HuH-7.5 (cell line): ENCODE measurements at places on chromosomes 7 and 10.

- peak; percentile 63 for DNase-seq
Observed at GRCh38 chr10:79347226-79347893, at the start of gene PPIF. PPIF (plus strand) TSS chr10:79347469; CDS start chr10:79347549, 80 bp downstream.

DNA sequence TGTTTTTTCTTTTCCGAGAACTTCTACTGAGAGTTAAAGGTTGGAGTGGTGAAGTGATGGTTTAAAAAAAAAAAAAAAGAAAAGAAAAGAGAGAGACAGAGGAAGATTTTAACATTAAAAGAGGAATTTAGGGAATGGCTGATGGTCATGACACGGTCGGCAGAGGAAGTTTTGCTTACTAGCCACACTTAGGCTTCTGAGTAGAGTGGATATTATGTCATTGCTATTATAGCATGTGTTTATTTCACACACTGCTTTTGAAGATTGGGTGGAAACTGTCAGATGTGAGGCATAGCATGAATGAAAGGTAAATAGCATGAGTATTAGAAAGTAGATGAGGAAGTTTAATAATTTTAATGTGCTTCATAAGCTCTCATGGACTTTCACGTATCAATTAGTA is 2.5 kb downstream of the KAT6B start:
- no peak for DNase-seq

- no peak for DNase-seq
Observed at GRCh38 chr10:90817128-90817889, 40.5 kb downstream of the HTR7 start.

- DNase-seq, result no peak
Observed at GRCh38 chr7:26670290-26670689, 194.1 kb downstream of the SKAP2 start.

DNA sequence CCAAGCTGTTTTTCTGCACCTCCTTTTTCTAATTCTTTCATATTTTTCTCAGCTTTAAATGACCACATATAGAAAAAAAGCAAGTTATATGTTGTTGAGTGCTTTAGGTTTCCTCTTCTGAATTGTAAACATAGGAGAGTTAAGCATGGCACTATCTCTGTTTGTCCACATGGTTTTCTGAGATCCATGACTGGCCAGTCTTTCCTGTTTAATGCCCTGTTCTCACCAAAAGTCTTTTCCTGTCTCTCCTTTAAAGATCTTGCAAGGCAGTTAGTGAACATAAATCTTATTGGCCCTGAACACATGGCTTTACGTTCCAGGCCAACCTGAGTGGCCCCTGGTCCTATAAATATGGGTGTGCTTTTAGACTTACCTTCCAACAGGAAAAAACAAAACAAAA is 19.4 kb downstream of the TRPV5 start:
- DNase-seq, result no peak
